HepG2 (cell line): ENCODE measurements at places on chromosomes 5 and 9. TPM values are rescaled to one million over a fixed set of nuclear protein-coding genes. Genes with fewer than 3 reads are reported as not detected.

- DNase-seq, result peak; percentile 45
Measured at GRCh38 chr5:66989286-66989685, 207.3 kb downstream of the CD180 start.

GRCh38 chr5:29758986-29759421 is 1434.5 kb upstream of the CDH6 start:
- peak; percentile 97 for DNase-seq

- DNase-seq, result no peak
Measured at GRCh38 chr9:114235033-114235661, 79.8 kb downstream of the COL27A1 start.

DNA sequence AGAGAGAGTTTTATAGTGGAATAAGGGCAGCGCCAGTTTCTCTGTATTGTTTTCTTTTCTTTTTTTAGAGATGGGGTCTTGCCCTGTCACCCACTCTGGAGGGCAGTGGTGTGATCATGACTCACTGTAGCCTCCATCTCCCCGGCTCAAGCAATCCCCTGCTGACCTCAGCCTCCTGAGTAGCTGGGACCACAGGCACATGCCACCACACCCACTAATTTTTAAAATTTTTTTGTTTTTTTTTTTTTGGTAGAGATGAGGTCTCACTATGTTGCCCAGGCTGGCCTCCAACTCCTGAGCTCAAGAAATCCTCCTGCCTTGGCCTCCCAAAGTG is 119.0 kb downstream of the PIK3R1 start:
- DNase-seq, result no peak

GRCh38 chr5:142290577-142291299 is 34.1 kb downstream of the SPRY4 start:
- no peak for DNase-seq

GRCh38 chr5:2891781-2892180 is 140.3 kb upstream of the IRX2 start:
- no peak for DNase-seq

DNA sequence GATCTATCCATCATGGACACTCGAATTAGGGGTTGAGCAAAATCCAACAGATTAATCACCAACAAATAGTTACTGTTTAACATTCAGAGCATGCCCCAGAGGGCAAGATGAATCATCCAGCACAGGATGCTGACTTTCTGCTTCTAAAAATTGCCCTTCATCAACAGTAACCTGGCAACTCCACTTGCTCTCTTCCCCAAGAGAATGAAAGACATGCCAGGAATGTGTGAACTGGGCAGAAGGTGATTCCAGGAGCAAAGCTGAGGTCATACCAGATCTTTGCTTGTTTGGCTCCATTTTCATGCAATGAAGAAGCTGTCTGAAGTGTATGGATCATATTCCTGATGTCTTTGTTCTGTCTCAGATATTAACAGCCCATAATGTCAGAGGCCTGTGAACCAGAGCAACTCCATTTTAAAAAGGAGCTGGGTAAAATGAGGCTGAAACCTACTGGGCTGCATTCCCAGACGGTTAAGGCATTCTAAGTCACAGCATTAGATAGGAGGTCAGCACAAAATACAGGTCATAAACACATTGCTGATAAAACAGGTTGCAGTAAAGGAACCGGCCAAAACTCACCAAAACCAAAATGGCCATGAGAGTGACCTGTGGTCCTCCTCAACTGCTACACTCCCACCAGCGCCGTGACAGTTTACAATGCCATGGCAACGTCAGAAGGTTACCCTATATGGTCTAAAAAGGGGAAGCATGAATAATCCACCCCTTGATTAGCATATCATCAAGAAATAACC is 2.5 kb upstream of the ZNF367 start:
- DNase-seq, result peak; percentile 97

- no peak for DNase-seq
Measured at GRCh38 chr9:132351404-132352045, 3.3 kb downstream of the SETX start.

DNA sequence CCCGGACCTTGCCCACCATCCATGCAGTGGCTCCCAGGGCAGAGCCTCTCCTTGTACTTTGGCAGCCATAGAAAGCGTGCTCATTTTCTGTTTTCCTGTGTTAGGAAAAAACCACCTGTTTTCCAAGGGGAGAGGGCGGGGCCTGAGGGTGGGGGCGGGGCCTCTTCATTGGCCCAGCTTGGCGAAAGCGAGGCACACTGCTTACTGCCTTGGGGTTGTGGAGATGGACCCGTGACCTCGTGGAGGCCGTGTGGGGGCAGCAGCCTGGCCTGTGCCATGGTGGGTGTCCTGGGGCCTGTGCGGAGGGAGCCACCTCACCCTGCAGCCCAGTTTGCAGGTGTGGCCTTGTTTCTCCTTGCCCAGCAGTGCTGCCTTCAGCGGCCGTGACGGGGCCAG is 4.4 kb upstream of the TOR4A start:
- DNase-seq, result no peak

GRCh38 chr5:36443941-36444340 is 142.2 kb upstream of the RANBP3L start:
- DNase-seq, result no peak

DNA sequence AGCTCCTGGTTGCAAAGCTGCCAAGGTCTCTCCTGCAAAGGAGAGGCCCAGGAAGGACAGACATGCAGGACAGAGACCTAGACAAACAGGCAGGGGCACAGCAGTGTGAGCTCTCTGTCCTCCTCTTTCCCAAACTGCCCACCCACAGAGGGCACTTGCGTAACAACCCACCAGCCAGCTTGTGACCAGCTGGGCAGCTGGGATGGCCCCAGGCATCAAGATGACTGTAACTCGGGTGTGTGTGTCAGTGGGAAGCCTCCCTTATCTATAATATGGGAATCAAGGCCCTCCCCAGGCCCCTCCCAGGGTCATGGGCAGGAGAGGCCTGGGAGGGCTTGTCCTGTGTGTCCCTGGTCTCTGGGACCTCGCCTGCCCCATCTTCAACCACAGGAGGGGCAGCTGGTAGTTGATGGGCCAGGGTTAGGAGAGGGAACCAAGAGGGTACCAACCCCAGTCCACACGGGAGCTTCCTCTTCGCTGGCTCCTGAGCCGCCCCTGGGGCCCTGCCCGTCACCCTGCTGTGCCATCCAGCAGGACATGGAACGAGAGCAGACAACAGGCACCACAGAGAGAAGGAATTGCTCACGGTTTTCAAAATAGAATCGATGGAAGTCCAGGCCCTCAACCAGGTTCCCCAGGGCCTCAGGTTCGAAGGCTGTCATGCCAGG is 37.9 kb downstream of the SLC6A7 start:
- no peak for DNase-seq

GRCh38 chr5:58133631-58134296 is 326.1 kb downstream of the PLK2 start:
- DNase-seq, result no peak

Gene LECT2
- total RNA-seq, result not detected in 2 replicates

Gene SLC34A1
- 0.20 TPM in 1 of 2 replicates, not detected in the other for total RNA-seq

Gene RETREG1
- not detected in 2 replicates for total RNA-seq

Gene CER1
- not detected in 2 replicates for total RNA-seq

Gene SLC6A19
- total RNA-seq, result 0.02 TPM in 1 of 2 replicates, not detected in the other

Gene BBLN
- total RNA-seq, result 22.2 and 33.1 TPM in 2 replicates

Gene STKLD1
- 1.1 and 2.2 TPM in 2 replicates for total RNA-seq
